ENCODE measurements at places on chromosomes 5 and 9.

DNA sequence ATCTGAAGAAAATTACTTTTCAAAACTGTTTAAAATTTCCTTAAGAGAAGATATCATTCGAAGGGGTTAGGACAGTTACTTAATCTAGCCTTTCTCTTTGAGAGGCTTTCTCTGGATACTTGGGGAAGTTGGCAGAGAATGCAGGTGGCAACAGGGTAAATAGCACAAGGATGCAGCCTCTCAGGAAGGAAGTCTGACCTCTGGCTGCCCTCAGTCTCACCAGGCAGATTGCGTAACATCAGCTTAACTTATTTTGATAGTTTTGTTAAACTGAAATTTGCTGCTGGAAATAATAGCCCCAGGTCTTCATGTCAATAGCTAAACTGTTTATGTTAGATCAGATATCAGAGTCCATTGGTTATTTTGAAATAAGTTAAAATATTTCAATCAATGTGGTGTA is 20.4 kb downstream of the CCDC192 start:
- DNase-seq = no peak

DNA sequence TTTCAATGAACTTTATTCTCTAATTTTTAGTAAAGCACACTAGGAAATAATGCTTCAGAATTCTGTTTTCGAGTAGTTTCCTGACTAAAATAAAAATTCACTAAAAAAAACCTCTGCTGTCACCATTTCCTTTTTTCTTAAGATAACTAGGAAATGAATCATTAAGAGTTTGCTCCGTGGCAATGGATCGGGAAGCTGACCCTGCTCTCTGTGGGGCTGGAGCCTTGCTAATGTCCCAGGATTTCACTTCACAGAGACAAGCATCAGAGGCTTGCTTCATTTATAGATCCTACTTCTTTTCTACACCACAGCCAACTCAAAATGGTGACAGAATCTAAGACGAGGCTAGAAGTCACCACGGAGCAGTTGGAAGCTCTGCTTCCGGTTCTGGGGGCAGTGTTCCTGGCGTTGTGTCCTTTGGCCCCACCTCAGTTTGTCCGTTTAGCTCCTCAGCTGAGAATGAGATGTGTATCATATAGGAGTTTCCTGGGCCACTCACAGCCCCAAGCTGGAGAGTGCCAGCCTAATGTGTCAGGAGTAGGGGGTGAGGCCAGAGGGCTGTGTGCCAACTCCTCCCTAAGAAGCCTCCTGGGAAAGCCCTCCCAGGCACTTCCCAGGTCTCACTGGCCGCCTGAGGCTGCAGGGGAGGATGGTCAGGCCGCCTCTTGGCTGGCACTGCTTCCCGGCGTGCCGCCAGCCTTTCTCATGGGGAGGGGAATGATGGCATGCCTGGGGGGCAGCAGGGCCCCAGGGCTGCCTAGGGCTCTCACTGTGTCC is 19.6 kb downstream of the TENT4A start:
- DNase-seq = peak; percentile 32

DNA sequence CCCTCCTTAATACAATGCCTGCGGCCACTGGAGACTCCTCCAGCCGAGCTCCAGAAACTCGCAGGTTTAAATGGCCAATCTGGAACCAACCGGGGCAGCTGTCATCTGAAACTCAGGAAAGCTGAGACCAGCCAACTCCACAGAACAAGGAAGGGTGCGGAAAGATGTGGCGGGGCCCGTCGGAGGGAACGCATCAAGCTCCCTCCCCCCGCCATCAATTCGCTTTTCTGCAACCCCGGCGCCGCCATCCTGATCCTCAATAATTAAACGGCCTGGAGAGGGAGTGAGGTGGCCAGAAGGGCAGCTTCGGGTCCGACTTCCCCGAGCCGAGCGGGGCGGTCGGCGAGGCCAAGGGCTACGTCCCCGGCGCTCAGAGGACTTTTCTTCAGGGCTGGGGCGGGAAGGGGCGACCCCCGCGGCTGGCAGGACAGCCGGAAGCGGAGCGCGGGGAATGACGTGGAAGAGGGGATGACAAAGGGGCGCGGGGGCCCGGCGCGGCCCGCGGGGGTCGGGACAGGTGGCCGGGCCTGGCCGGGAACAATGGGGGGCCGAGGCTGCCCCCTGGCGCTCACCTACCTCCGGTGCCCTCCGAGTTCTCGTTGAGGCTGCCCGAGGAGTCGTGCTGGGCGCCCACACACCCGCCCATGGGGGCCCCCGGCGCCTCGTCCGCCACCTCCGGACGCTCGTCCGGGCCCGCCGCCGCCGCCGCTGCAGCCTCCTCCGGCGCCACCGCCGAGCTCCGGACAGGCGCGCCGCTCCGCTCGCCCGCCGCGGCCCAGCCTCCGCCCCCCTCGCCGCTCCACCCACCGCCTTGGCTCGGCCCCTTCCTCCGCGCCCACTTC is at the start of gene UBTD2:
UBTD2 (minus strand) TSS at position 745 of the 842 bp plus-strand sequence; CDS start at position 646, 99 bp downstream.
- DNase-seq = no peak

DNA sequence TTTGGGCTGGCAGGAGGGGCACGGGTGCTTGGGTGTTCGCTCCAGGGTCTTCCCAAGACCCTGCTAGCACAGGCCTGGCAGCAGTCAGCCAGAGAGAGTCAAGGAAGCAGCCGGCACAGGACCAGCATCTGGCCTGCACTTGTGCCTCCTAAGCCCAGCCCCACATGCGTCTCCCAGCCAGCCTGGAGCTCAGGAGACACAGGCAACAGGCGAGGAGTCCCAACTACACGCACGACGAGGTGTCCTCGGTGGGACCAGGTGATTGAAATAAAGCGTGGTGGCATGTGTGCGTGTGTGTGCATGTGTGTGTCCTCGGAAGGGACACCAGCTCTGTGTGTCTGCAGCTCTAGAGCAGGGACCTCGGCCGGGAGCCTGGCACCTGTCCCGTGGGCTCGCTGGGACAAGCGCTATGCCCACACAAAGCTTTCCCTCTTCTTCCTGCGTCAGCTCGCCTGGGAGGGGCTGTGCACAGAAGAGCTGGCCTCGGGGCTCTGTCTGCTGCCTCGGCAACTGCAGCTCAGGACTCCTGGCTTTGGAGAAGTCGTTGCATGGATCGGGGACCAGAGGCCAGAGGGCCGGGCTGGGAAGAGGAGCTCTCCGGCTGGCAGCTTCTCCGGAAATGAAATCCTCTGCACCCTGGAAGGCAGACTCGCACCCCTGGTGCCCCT is 14.7 kb upstream of the SLC9A3 start:
- DNase-seq = no peak

- DNase-seq = no peak
Observed at GRCh38 chr5:119582987-119583386, 46.4 kb upstream of the FAM170A start.

GRCh38 chr9:90991953-90992352 is 190.3 kb downstream of the SYK start:
- no peak for DNase-seq

DNA sequence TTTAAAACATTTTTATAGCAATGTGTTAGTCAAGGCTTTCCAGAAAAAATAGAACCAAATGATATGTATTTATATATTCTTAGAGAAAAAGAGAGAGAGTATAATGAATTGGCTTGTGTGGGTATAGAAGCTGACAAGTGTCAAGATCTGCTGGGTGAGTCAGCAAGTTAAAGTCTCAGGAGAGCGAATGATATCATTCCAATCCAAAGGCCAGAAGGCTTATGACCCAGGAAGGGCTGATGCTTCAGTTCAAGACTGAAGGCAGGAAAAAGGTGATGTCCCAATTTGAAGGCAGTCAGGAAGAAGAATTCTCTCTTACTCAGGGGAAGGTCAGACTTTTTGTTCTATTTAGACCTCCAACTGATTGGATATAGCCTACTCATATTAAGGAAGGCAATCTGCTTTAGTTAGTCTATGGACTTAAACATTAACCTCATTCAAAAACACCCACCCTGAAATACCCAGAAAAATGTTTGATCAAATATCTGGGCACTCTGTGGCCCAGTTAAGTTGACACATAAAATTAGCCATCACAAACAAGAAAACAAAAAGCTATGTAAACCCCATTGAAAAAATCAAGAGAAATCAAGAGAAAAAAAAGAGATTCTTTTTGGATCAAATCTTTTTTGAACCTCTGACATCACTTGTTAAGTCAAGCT is 189.6 kb downstream of the PIK3R1 start:
- DNase-seq = no peak

DNA sequence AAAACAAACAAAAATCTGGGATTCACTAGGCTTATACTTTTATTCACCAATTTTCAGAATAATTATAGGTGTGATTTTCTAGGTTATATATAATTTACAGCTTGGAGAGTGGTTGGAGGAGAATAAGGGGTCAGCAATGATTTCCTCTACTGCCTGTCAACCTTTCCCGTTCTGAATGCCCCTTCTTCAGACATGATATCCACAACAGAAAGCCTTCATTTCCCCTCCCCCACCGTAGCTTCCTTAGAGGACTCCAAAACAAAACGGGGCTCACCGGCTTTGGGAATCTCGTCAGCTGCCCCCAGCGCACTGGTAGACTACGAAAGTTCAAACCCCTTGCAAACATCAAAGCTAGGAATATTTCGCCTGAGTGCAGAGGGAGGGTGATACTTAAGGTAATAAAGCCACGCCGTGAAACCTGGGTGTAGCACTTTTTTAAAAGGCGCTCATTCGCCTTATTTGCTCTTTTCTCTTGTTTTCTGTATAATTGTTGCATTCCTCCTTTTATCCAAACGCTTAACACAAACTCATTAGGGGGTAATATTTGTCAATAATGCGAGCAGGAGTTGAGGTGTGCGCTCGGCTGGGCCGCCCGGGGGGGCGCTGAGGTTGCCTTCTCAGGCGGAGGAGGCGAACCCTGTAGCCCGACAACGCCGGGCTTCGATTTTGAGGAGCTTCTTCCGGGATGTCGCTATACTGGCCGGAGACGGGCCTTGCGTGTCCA is 2.4 kb downstream of the OTP start:
- DNase-seq = no peak

Data from non-pigmented ciliary epithelial cell (primary cell).